ENCODE measurements at places on chromosomes 1 and 21.

- DNase-seq: no peak
These were observed 5.6 kb upstream of the COG2 start for GRCh38 chr1:230636575-230637148.

- DNase-seq: no peak
These were observed 758 bp upstream of the ATAD3B start for GRCh38 chr1:1470626-1471388.

GRCh38 chr1:113415310-113416070, 25.2 kb downstream of the MAGI3 start:
- no peak for DNase-seq

DNA sequence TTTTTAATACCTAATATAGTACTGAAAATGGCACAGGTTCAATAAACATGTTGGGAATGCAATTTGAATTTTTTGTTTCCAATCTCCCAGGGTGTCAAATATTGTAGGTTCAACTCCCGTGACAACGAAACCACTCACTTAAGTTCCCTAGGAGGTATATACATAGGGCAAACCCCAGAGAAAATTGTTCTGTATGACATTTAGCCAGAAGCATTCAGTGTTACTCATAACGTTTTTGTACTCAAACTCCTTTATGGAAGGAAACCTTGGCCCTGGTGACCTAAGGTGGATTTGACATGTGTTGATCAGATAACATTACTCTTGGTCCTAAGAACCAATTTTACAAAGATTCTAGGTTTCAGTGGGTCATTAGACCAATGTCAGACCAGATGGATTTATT, 110.6 kb downstream of the USP25 start:
- no peak for DNase-seq

DNA sequence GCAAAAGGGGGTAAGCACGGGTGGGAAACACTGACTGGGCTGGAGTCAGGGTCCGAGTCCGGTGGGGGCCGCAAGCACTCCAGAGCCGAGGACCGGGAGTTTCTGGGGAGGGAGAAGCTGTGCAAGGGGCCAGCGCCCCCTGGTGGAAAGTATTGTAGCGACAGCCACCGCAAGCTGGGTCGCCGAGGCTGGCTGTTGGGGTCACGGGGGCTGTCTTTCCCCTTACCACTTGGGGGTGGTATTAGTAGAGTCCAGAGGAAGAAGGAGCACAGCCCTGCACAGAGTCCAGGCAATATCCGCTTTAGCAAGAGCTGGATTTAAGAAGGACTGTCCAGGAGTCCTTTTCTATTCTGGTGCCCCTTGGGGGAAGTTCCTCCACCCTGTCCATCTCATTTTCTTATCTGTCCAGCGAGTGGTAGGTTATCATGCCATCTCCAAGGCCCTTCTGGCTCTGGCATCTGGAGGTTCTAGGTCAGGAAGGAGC, 17.9 kb upstream of the ETV3 start:
- no peak for DNase-seq

- DNase-seq: no peak
These were observed 77.0 kb downstream of the MARK1 start for GRCh38 chr1:220604926-220605325.

Data from GM18507 (cell line).